Activated T-helper 1 cell treated with Interleukin-2 at 50 U/mL for 16 hours (primary cell): ENCODE measurements at places on chromosomes 2 and 18.

- no peak for DNase-seq
Measured at GRCh38 chr2:228056293-228057097, 125.0 kb downstream of the SPHKAP start.

DNA sequence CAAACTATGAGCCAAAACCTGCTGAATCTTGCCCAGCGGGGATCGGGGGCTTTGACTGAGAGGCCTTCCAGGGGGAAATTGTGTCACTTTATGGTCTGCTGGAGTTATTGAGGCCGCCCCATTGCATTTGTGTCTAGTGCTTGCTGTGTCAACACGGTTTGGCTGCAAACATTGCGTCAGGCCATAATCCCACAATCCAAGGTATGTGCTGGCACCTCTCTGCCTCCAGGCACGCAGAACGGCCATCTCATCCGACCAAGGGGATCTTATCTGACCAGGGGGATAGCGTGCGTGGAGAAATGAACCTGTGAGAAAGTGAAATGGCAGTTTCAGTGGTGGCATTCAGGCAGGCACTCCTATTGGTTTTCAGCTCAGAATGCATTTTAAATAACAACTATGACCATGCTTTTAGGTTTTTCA is 18.1 kb upstream of the LYPD6B start:
- DNase-seq: no peak

- no peak for DNase-seq
Measured at GRCh38 chr2:237889016-237889415, 29.6 kb downstream of the RAMP1 start.

DNA sequence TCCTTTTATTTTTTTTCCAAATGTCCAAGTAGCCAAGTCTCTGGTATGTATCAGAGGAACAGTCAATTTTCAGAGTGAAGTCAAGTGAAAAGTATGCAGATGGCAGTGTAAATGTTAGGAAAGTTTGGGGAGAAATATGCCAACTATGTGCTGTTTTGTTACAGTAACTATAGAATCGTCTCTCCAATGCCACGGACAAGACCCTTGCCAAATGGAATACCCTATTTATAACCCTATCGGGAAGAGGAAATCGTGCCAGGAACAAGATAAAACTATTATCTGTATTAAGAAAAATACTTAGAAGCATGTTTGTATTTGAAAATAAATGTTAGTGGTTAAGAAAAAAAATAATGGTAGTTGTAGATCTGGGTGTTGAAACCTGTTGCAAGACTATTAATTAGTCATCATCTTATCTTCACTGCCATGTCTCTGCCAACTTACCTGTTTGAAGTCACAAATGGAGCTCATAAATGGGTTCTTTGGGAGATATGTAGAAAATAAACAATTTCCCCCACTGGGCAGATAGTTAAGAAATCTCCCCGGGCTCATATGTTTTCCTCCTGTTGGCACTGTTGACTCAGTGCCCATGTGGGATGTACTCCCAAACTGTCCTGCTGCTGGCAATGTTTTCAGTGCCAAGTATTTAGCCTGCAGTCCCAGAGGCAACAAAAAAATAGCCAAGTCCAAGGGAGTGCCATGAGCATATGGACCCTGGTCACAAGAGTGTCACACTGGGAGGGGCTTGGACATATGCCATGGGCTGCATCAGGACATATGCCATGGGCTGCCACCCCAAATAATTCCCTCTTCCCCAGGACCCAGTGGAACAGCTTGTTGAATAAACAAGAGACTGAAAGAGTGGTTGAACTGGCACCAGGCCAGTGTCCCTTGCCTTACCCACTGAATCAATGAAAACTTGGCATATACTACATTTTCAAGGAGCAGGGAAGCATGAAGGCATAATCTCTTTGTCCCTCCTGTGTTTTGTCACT is 366.9 kb downstream of the OSR1 start:
- no peak for DNase-seq

DNA sequence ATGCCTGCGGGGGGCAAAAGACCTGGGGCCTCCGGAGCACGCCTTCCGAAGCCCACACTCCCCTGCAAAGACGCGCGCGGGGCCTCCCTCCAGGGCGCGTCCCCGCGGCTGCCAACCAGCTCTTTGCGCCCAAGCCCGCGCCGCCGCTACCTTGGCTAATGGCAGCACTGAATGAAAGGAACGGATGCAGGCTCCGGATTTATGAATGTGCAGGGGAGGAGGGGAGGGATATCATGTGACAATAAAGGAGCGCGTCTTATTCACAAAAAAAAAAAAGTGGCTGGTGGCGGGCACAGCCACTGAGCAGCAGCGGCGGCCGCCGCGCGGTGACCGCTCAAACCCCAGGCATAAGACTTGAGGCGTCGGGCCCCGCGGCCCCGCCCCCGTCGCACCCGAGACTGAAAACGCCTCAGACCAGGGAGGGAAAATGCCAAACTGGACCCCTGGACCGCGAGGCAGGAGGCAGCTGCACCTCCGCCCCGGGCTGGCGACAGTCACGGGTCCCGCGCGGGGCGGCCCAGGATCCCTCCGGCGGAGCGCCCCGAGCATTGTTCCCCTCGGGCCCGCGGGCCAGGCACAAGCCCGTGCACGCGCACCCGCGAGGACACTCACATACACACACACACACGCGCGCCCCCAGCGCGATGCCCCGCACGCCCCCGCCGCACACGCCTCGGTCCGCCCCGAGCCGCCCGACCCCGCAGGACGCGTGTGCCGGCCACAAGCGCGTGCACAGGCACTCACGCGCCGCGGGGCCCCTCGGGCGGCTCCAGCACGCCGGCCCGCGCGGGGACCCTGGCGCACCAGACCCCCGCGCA is 1.6 kb downstream of the SPRED2 start:
- peak; percentile 47 for DNase-seq

DNA sequence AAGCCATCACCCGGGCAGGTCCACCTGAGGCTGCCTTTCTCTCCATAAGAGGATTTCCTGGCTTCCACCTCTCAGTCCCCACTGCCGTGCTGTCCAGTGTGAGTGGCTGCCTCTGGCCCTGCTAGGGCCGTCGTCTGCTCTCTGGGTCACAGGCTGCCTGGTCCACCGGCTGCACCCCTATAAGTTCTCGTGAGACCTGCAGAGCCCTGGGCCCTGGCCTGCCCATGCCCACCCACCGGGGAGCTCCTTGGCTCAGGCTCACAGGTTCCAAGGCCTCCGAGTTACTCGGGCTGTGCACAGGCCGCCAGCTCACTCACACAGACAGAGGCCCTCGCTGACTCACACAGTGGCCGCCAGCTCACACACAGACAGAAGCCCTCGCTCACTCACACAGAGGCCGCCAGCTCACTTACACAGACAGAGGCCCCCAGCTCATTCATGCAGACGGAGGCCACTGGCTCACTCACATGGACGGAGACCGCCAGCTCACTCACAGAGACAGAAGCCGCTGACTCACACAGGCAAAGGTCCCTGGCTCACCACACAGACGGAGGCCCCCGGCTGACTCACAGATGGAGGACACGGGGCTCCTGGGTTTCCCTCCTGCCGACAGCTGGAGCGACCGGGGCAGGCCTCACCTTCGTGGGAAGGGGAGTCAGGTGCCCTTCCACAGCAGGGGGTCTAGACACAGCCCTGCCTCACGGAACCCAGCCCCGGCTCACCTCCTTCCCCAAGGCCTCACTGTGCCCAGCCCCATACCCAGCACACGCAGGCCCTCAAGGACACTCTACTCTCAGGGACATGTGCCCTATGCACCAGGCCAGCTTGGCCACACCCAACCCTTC is 334.1 kb upstream of the MYT1L start:
- DNase-seq: no peak
